ENCODE measurements at places on chromosomes 3 and 15.
A peak's percentile ranks its signal among the peaks of the same experiment; 100 is the strongest.

GRCh38 chr3:182740710-182741109, 52.6 kb upstream of the ATP11B start:
- DNase-seq: peak; percentile 57

- DNase-seq: peak; percentile 49
Observed at GRCh38 chr3:126194713-126195305, 14.4 kb upstream of the ALDH1L1 start.

DNA sequence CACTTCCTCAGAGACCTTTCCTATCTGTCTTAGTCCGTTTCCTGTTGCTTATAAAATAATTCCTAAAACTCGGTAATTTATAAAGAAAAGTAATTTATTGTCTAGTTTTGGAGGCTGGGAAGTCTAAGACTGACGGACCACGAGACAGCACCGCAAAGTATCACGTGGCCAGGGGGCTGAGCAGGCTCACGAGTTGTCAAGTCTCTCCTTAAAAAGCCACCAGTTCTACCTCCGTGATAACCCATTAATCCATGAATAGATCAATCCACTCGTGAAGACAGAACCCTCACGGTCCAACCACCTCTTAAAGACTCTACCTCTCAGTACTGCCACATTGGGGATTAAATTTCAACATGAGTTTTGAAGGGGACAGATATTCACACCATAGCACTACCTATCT, 821 bp downstream of the LINS1 start:
- peak; percentile 9 for DNase-seq

DNA sequence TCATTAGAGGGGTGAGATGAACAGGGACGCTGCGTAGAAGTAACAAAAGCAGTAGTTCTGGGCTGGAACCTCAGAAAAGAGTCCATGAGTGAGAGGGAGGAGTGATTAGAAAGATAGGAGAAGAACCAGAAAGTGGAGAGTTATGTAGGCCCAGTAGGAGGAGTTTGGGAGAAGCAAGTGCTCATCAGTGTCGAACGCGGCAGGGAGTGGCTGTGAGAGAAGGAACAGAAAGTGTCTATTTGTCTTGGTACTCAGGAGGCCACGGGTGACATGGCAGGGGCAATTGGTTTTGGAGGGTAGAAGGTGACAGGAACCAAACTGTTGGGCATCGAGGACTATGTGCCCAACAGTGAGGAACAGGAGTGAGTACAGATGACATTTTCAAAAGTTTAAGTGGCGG, 1.3 kb upstream of the INSYN1 start:
- DNase-seq: no peak

- DNase-seq: no peak
Observed at GRCh38 chr3:172073262-172073915, 34.0 kb downstream of the FNDC3B start.

DNA sequence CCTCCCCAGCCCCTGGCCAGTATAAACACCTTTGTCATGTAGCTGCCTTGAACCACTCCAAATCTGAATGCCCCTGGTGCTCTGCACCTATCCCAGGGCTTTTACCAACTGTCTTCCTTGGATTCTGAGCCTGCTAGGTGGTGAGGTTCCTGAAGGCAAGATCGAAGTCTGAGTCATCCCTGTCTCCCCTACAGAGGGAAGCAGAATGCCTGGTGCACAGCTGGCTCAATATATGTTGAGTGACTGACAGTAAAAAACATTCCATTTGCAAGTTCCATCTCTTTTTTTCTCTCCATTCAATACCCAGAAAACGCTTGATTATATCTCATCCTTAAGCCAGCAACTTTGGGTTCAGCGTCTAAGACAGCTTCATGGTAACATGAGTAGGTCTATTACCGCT, 24.7 kb downstream of the SLC24A1 start:
- DNase-seq: no peak

- DNase-seq: peak; percentile 96
Observed at GRCh38 chr15:52076889-52077781, 35.4 kb downstream of the BCL2L10 start.

- peak; percentile 87 for DNase-seq
Observed at GRCh38 chr15:62647202-62647842, 395.2 kb upstream of the TPM1 start.

- no peak for DNase-seq
Observed at GRCh38 chr3:18593231-18593630, 168.1 kb upstream of the SATB1 start.

DNA sequence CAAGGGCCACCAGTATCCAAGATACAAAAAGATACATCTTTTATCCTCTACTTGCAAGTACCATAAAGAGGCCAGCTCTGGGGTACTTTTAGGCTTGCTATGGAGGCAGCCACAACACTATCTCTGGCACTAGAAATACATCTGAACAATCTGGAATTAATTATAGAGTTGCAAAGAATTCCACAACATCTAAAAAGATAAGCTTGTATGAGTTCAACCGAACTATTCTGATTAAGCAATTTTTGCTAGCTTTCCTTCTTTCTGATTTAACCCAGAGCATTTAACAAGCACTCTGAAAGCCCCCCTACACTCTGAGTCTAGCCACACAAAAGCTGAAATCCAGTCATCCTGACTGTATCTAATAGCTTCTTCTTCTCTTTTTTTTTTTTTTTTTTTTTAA, 95.4 kb downstream of the FRMD5 start:
- DNase-seq: no peak

- no peak for DNase-seq
Observed at GRCh38 chr3:13492048-13492447, 11.9 kb downstream of the HDAC11 start.

DNA sequence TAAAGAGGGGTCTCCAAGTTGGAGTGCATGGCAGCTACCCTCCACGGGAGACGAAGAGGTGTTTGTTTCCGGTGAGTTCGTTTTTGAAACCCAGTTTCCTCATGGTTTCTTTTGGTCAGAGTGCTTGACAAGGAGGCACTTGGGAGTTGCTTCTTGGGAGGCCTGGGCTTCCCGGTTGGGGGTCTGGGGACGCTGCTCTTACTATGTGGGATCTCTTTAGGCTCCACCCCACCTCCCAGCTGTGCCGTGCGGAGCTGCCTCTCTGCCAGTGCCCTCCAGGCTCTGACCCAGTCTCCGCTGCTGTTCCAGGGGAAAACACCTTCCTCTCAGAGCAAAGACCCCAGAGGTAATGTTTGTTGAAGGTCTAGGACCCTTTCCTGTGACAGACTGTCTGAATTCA, 29.6 kb downstream of the KIF7 start:
- DNase-seq: no peak

- DNase-seq: peak; percentile 16
Observed at GRCh38 chr15:86650094-86650493, 570.4 kb downstream of the AGBL1 start.

GRCh38 chr3:117019082-117019713, 309.6 kb downstream of the TUSC7 start:
- DNase-seq: peak; percentile 60

All from MCF 10A (cell line).